ENCODE measurements at places on chromosomes 5 and 9. TPM values are rescaled to one million over a fixed set of nuclear protein-coding genes. Genes with fewer than 3 reads are reported as not detected.

Gene INSL6
- total RNA-seq = not detected

Gene SNAPC4
- 3.8 TPM for total RNA-seq

Gene ATP10B
- 12.4 TPM for total RNA-seq

Gene SAP30L
- 34.7 TPM for total RNA-seq

Gene RARS1
- 122 TPM for total RNA-seq

Gene STOM
- 215 TPM for total RNA-seq

Gene ADAMTS6
- 5.9 TPM for total RNA-seq

Gene FAM78A
- total RNA-seq = under 0.01 TPM

Gene CCL27
- total RNA-seq = not detected

Gene PPP1R26
- total RNA-seq = 27.9 TPM

Gene FTMT
- total RNA-seq = not detected

DNA sequence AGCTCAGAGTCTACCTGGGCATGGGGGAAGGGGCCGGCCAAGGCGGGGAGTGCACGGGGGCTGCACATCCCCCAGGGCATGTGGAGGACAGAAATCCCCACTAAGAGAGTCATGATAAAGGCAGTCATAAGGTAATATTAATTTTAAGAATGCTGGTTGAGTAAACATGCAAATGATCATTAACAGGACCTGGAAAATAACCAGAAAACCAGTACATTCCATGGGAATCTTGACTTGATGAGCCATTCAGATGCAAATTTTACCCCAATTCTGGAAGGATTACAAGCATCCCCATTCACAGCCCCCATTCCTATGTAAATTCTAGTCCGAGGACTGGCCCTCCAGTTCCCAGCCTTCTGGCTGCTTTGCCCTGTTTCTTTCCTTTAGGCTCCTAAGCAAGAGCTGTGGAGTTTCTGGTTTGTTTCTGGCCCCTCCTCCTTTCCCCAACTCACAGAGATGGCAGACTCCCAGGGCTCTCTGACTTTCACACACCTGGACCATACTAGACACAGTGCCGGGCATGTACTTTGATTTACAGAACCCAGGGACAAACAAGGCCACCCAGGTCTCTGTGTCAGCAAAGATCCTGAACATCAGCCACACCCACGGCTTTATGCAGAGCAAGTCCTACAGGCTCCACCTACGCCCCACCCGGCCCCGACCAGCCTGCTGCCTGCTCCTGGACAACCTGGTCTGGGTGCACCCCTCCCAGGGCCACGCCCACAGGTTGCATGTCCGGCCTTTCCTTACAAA lies 62.7 kb downstream of the SEMA4D start:
- peak; percentile 44 for DNase-seq

GRCh38 chr5:60701321-60701968 lies 1.5 kb upstream of the DEPDC1B start:
- peak; percentile 30 for DNase-seq

- DNase-seq = peak; percentile 91
These were observed 44.3 kb upstream of the DENND4C start for GRCh38 chr9:19186232-19186631.

DNA sequence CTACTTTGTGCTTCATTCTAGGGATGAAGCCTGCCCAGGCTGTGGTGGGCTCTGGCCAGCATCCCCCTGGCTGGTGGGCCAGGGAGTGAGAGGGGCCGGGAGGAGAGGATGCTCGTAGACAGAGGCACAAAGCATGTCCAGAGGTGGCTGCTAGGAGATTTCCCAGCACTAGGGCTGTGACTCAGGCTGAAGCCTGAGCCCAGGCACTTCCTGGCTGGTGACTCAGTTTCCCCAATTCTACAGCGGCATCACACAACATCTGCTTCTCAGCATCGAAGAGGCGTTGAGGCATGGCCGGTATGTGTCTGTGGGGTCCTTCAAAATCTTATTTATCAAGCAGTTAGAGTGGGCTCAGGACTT lies 55.6 kb downstream of the DUSP1 start:
- DNase-seq = no peak

DNA sequence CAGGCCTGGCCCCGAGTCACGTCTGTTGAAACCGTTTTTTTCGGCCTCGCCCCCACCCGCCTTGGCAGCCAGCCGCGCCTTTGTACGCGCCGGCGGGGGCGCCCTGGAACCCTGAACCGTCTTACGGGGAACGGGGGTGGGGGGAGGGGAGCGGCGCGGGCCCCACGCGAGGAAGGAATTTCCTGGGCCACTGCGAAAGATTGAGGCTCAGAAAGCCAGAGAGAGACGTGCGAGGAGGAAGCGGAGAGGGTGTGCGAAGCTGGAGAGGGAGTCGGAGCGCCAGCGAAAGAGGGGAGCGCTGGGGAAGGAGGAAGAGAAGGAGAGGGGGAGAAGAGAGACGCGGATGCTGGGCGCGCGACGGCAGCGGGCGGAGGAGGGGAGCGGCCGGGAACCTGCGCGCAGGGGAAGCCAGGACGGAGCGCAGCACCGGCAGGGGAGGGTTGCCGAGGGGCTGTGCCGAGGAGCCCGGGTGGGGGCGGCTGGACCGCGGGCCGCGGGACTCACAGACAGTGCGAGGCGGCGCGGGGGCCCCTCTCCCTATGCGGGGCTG lies 4.6 kb upstream of the PRDM12 start:
- no peak for DNase-seq

- no peak for DNase-seq
These were observed 38.7 kb upstream of the PRLR start for GRCh38 chr5:35269006-35269405.

DNA sequence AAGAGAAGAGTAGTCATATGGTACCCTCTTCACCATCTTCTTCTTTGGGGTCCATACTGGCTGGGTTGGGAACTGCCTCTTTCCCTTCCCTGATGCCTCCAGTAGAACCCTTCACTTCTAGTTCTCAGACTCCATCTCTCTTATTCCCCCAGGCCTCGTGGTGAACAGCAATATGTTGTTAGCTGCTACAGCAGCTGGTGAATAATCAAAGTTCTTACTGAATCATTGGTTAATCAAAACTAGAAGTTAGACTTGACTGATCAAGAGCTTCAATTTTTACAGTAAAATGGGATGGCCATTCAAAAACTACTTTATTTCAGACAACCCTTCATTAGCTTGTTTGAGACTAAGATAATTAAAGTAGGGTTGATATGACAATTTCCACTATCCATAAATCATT lies 190.9 kb upstream of the GNA14 start:
- no peak for DNase-seq

- DNase-seq = no peak
These were observed 91.3 kb upstream of the OTULINL start for GRCh38 chr5:14490309-14490711.

DNA sequence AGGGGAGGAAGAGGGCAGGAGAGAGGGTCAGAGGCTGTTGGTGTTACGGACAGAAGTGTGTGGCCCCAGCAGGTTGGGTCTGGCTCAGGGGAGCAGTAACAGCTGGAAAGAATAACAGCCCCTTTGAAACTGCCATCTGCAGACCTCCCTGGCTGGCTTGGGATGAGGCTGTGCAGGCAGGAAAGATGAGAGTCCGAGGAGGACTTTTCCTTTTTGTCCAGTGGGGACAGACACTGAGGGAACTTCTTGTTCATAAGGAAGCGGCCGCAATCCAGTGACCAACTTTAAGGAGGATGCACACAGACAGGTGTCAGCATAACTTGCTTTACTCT lies 14.8 kb upstream of the PLEKHG4B start:
- no peak for DNase-seq

DNA sequence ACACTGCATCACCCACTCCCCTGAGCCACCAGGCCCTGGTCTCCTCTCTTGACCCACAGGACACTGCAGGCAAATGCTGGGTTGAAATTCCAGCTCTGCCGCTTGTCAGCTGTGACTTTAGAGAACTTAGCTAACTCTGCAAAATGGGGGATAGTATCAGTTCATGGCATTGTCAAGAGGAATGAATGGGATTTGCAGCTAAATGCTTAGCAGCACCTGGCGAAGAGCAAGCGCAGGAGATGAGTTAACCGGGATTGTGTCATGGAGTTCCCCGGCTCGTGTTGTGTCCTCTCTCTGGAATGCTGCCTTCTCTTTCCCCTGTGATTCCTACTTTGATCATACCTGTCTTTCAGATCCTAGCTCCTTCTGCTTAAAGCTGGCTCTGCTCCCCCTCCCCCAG lies 67.1 kb downstream of the DAB2IP start:
- DNase-seq = peak; percentile 68

- DNase-seq = no peak
These were observed 4.0 kb downstream of the FBXO4 start for GRCh38 chr5:41929035-41929434.

- no peak for DNase-seq
These were observed 148.8 kb downstream of the DCP2 start for GRCh38 chr5:113125371-113125770.

DNA sequence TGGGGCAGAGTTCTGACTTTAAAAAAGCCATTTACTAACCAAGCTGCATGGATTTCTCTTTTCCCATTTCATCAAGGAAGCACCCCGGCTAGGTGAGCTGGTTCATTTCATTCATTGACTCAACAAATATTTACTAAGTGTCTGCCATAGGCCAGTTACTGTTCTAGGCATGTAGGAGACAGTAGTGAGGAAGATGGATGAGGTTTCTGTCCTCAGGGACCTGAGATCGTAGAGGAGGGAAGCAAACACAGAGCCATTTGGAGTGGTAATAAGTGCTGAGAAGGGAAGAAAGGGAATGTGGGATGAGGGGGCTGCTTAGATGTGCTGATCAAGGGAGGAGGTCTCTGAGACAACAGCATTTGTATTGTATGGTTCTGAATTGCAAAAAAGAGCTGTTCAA lies 120.4 kb downstream of the C9orf152 start:
- DNase-seq = no peak

DNA sequence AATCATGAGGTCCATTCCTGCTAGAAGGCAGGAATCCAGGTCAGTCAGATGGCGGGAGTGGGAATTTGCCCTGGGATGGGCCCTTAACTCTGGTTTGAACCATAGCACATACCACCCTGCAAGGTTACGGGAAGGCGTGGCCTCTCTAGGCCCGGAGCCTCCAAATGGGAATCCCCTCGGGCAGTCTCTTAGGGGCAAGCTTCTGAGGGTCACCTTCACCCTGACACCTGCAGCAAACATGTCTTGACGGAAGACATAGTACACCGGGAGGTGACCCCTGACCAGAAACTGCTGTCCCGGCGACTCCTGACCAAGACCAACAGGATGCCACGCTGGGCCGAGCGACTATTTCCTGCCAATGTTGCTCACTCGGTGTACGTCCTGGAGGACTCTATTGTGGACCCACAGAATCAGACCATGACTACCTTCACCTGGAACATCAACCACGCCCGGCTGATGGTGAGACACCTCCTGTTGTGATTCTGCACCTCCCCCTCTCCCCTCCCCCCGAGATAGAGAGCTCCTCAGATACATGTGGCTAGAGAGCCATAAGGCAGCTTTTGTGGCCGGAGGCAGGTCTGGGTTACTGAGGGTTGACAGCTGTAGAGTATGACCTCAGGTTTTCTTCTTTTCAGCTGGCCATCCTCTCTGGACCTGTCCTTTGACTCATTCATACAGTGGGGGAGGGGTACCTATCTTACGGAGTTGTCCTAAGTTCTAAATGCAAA lies 957 bp downstream of the PRELID1 start:
- peak; percentile 38 for DNase-seq

DNA sequence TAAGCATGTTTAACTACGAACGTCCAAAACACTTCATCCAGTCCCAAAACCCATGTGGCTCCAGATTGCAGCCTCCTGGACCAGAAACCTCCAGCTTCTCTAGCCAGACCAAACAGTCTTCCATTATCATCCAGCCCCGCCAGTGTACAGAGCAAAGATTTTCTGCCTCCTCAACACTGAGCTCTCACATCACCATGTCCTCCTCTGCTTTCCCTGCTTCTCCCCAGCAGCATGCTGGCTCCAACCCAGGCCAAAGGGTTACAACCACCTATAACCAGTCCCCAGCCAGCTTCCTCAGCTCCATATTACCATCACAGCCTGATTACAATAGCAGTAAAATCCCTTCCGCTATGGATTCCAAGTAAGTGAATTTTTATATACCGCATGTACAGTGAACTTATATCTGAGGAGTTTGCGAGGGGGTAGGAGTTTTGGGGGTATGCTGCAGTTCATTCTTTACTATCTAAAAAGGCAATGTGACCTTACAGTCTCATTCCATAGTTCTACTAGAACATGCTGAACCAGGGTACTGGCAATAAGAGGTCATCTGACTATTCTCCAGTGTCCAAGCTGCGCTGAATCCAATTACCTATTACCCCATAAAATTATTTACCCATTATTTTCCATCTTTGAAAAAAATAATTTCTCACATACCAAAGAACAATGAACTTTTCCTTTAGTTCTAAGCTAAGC lies 3.1 kb downstream of the MYOT start:
- no peak for DNase-seq

GRCh38 chr5:89351222-89351621 lies 468.2 kb upstream of the MEF2C start:
- peak; percentile 21 for DNase-seq

GRCh38 chr5:69049151-69049550 lies 44.7 kb upstream of the SLC30A5 start:
- peak; percentile 64 for DNase-seq

DNA sequence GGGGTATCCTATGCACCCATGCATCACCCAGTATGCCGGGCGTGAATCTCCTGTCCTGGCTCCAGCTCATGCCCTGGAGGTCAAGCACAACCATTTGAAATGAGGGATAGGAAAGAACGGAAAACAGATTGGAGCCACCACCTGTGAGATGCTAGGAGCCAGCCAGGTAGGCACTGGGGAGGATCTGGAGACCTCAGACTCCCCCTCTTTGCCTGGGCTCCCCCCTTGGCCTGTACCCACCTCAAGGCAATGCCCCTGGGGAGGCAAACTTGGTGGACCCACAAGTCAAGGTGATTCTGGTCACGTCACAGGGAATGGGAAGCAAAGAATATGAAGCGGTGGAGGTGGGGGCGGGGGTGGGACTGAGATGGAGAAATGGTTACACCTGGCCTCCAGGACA lies 92.6 kb downstream of the PAX5 start:
- DNase-seq = no peak

GRCh38 chr5:11734369-11734768 lies 169.9 kb downstream of the CTNND2 start:
- DNase-seq = no peak

GRCh38 chr5:2297991-2298390 lies 415.3 kb upstream of the IRX4 start:
- no peak for DNase-seq

DNA sequence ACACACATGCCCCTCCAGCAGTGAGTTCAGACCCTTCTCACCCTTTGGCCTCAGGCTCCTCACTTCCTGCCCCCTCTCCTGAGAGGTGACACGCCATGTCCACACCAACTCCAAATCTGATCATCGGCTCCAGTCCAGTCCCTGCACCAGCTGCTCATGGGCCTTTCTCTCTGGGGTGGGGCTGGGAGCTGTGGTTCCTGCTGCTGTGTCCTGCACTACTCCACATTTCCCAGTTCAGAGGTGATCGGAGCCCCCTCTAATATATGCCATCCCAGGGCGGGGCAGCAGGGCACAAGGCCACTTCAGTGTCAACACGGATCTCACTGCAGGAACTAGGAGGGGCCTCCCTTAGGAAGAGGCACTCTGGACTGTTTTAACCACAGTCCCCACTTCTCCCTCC lies 91.5 kb downstream of the ADAMTS2 start:
- no peak for DNase-seq

DNA sequence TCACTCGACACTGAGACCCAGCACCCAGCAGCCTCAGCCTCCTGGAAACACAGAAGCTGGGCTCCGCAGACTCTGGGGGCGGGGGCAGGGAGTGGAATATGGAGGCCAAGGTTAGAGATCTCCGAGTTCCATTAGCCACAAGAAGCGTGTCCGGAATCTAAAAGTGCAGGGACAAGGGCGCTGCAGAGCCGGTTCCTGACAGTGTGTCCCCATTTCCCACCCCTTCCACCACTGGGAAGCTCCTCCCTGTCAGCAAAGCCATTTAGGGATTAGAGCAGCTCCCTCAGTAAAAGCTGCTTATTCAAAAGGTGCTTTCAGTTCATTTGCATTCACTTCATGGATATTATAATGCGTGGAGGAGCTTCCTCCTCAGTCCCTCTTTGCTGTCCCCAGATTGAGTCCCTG lies 74.1 kb upstream of the HSPA9 start:
- DNase-seq = no peak

Measured in bronchial epithelial cell (primary cell).